Stimulated activated CD8-positive, alpha-beta memory T cell treated with anti-CD3 and anti-CD28 coated beads, Interleukin-4, amount 100 ng/mL, for 1 hour (primary cell): ENCODE measurements at places on chromosomes 11 and 22.

DNA sequence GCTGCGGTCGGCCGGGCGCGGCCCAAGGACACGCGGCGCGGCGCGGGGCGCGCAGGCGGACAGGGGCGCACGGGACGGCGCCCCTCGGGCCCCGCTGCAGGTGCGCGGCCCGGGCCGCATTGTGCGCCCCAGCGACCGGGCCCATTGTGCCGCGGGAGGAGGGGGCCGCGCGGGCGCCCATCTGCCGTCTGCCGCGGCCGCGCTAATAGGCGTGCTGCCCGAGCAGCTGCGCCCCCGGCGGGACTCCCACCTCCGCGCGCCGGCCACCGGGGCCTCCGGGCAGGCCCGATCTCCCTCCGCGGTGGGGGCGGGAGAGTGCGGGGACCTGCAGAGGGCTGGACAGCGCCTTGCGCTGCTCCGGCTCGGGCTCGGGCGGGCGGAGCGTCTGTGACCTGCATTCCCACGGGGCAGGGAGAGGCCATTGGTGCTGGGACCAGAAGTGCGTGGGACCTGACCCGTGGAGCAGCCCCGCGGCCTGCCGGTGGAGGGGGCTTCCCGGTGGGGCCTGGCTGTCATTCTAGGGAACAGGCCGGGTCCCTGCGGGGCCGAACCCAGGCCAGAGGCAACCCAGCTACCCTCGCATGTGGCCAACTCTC lies 933 bp downstream of the BRSK2 start:
- no peak for DNase-seq

GRCh38 chr11:93396316-93396715 lies 65.8 kb downstream of the DEUP1 start:
- DNase-seq = no peak

GRCh38 chr11:132772703-132773545 lies 759.4 kb downstream of the OPCML start:
- DNase-seq = no peak

DNA sequence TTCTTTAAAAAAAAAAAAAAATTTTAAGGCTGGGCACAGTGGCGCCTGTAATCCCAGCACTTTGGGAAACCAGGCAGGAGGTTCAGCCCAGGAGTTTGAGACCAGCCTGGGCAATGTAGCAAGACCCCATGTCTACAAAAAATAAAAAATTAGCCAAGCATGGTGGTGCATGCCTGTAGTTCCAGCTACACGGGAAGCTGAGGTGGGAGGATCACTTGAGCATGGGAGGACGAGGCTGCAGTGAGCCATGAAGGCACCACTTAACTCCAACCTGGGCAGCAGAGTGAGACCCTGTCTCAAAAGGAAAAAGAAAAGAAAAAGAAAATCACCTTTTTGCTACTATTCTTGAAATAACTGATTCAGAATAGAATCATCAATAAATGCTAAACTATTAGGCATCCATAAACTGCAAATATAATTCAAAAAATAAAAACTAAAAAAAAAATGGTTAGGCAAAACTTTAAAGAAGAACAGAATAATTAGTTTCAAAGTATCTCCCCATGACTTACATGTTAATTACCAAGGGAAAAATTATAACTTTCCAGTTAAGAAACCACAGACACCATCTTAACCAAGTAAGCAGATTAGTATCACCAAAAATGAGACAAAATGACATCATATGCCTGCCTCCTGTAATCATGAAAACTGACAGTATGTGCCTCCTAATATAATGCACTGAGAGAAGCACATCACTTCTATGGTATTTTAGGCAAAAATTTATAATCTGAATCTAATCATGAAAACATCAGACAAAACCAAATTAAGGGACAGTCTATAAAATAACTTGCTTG lies 63.6 kb downstream of the DENND5A start:
- no peak for DNase-seq

DNA sequence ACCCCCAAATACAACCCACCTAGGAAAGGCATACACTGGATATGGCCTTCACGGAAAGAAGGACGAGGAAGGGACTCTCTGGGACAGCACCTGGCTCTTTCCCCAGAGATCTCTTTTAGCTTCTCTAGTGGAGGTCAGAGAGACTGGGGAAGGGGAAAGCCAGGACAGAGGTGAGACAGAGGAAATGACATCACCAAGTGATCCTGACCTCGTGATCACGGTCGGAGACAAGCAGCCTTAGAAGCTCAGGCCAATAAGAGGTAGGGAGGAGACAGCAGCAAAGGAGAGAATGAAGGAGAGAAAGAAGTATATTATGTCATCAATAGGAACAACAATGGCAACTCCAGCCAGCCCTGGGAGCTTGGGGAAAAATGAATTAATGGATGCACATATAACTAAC lies 15.4 kb upstream of the TMPRSS13 start:
- DNase-seq = no peak

GRCh38 chr11:2473361-2474058 lies 28.7 kb downstream of the KCNQ1 start:
- no peak for DNase-seq

DNA sequence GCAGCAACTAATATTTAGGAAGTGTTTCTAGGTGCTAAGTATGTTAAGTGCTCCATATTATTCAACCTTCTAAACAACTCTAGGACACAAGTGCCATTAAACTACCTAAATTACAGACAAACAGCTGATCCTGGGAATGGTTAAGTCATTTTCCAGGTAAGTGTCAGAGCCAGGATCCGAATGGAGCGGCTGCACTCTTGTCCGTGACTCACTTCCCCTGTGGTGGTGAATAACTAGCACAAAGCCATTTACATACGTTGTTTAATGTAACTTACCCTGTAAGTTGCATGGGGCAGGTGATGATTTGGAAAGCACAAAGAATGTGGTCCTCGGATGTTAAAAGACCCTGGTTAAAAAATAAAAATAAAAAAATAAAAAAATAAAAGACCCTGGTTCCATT lies 8.8 kb upstream of the PRG2 start:
- no peak for DNase-seq

GRCh38 chr11:6655790-6656583 lies at the start of gene DCHS1:
Gene DCHS1 (minus strand): TSS chr11:6655809. CDS start chr11:6641613, 14,196 bp downstream.
- no peak for DNase-seq

- DNase-seq = no peak
Observed at GRCh38 chr11:2328656-2329354, 27.0 kb downstream of the TSPAN32 start.

DNA sequence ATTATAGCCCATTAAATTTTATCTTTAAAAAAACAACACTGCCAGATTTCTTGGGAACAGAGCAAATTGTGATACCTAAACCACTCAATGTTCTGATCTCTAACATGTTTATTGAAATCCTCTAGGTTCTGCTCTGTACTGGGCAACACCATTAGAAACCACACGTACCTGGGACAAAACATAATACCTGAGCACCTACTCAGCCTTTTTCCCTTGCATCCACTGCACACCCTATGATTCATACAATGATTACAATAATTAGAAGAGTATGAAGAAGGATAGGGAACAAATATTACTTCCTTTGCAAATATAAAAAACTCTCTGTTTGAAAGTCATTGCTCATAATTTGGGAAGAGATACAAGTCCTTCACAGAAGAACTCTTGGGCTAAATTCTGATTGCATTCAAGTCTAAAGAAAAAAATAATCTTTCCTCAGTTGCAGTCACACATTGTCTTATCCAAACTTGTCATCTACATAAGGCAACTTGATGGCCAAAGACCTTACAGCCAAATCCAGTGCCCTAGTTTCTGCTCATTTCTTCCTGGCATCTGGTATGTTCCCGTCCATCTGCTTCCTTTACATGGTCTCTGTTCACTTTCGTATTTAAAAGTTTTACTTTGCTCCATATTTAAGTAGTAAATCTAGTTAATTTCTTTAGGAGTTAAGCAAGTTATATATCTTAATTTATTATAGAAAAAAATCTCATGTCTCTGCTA lies 407.4 kb downstream of the LRRC4C start:
- no peak for DNase-seq

DNA sequence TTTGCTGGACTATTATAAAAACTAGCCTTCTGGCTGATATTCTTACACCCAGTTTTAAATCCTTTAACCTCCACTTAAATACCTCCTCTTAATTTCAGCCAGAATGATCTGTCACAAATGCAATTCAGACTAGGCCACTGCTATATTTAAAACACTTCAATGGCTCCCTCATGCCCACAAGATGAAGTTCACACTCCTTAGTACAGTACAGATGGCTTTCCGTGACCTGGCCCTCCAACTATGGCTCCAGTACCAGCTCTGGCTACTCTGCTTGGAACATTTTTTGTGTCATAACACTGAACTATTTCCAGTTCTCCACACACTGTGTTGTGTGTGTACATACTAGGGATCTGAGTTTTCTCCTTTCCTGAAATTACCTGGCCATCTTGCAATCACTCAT lies 353.4 kb downstream of the SOX6 start:
- no peak for DNase-seq

DNA sequence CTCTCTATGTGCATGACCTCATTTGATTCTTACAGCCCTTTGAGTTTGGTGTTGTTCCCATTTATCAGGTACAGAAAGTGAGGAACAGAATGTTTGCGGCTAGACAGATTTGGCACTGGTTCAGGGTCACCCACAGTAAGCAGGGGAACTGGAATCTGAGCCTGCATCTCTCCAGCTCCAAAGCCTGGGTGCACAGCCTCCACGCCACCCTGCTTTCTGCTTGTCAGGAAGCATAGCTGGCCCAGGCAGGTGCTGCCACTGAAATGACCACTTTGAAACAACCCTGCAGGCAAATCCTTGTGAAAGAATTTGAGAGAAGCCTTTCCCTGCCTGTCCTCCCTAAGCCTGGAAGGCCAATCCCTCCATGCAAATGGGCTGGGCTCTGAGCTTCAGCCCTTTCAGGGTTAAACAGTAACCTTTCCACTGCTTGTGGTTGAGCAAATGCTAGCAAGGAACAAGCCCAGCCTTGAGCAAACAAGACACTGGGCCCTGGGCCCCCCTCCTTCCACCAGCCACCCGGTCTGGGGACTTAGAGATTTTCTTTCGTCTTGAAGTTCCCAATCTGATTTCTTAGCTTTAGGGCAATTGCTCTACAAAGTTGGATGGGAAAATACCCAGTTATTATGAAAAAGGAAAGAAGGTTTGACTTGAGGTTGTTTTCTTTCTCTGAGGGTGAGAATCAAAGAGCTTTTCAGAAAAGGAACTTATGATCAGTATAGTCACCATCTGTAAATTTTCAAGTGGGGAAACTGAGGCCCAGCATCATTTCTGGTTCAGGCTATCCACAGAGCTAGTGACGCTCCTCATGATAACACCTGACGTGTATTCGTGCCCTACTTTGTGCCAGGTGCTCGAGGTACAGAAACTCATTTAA lies 19.4 kb downstream of the EHF start:
- DNase-seq = no peak

DNA sequence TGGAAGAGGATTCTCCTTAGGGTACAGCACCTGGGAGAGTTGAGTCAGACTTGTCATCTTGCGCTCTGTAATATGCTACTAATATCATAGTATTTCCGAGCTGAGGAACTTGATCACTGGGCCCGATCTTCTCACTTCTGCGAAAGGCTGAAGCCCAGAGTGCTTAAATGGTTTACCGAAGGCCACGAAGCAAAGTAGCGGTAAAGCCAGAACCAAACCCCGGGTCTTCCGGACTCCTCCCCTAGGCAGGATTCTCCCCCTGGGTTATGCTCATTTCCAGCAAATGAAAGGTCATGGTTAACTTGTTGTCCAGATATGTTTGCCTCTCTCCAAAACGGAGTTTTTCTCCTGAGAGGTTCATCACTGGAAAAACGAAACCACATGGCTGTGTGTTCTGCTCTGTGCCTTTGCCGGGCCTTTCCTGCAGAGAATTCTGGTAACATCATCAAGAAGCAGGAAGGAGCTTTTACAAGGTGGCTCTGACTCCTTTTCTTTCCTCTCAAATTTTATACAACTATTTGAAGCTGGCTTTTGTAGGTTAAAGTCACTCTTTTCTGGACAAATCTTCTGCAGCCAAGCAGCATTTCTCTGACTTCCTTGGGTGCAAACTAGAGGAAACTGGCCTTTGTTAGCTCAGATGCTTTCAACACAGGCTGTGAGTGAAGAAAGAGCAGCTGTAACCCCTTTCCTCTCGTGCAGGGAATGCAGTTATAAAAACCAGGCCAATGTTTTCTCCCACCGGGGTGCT lies 35.5 kb downstream of the UBASH3B start:
- DNase-seq = no peak

GRCh38 chr11:120424970-120425332 lies 86.6 kb upstream of the GRIK4 start:
- DNase-seq = no peak

- DNase-seq = no peak
Observed at GRCh38 chr11:128745311-128746136, 51.7 kb downstream of the FLI1 start.

DNA sequence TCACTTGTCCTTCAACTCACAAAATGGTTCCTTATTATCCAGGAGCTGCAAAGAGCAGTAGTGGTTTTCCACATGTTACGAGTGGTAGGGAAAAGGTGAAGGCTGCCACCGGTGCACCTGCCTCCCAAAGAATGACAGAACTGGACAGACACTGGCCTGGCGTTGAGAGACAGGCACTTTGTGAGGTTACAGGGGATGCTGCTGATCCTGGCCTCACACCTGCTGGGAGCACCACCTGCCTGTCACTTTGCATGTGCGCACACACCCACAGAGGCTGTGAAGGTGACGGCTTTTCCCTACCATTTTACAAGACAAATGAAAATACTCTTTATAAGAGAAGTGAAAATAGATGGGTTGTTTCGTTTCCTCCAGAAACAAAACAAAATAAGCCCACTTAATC lies 175.3 kb upstream of the B3GAT1 start:
- DNase-seq = no peak

DNA sequence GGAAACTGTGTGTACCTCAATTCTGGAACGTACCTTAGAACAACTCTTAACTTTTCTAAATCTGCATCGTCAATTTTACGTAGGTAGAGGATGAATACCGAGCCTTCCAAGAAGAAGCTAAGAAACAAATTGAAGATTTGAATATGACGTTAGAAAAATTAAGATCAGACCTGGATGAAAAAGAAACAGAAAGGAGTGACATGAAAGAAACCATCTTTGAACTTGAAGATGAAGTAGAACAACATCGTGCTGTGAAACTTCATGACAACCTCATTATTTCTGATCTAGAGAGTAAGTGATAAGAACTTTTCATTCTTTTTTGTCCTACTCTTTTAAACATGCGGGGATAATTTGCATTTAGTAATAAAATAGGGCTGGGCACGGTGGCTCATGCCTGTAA lies 53.5 kb downstream of the SPECC1L start:
- no peak for DNase-seq

- DNase-seq = no peak
Observed at GRCh38 chr11:76069001-76069400, 137.3 kb downstream of the WNT11 start.

GRCh38 chr11:131811383-131811782 lies 441.0 kb downstream of the NTM start:
- DNase-seq = no peak

- DNase-seq = no peak
Observed at GRCh38 chr22:25360411-25360810, 141.0 kb downstream of the CRYBB2 start.

GRCh38 chr11:12824281-12825041 lies 150.2 kb downstream of the TEAD1 start:
- no peak for DNase-seq

DNA sequence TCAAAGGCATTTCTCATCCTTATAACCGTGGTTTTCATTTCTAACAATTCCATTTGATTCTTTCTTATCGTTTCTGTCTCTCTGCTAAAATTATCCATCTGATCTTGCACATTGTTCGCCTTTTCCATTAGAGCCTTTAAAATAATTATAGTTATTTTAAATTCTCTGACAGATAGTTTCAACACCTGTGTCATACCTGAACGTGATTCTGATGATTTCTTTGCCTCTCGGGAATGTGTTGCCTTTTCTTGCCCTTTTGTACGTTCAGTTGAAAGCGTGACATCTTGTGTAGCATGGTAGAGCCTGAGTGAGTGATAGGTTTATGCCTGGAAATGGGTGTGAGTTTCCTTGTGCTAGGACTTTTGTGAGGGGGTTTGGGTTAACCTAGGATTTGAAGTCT lies 121.5 kb upstream of the NARS2 start:
- no peak for DNase-seq
